ENCODE measurements at places on chromosomes 1 and 21.

DNA sequence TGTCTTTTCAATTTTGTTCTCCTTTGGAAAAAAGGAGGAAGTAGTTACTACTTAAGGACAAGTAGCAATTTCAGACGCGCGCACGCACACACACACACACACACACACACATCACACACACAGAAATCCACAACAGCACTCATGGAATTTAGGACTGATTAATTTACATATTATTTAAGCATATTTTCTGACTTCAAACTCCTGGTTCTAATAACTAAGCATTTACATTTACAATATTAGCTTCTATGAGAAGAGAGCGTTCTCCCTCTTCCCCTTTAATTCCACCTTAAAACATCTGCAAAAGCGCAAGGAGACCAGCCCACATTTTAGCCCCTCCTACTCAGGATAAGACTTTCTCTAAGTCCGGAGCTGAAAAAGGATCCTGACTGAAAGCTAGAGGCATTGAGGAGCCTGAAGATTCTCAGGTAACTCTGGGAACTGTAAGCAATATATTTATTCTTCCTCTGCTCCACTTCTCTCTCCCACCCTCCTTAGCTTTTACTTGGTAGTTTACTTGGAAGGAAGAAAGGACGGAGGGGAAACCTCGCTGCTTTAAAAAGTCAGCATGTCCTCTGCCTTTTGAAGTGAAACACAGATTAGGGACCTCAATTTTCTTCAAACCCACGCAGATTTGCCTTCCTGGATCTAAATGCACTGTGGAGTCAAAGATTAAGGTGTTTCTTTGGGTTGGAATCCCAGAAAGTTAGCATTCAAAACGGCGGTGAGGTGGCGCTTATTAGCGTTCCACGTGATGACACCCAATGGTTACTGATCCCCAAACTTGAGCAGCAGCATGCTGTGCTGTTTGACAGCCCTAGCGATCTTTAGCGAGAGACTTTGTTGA, at the start of gene PLA2G4A:
TSS of gene PLA2G4A (plus strand) at position 339 of the 844 bp plus-strand sequence. CDS start 25,406 bp downstream, outside the sequence.
- peak; percentile 67 for DNase-seq

- DNase-seq = no peak
Measured at GRCh38 chr1:164384262-164384661, 174.7 kb upstream of the PBX1 start.

- no peak for DNase-seq
Measured at GRCh38 chr1:178868706-178869105, 2.2 kb downstream of the ANGPTL1 start.

- DNase-seq = no peak
Measured at GRCh38 chr1:31792116-31792515, 23.7 kb downstream of the SPOCD1 start.

DNA sequence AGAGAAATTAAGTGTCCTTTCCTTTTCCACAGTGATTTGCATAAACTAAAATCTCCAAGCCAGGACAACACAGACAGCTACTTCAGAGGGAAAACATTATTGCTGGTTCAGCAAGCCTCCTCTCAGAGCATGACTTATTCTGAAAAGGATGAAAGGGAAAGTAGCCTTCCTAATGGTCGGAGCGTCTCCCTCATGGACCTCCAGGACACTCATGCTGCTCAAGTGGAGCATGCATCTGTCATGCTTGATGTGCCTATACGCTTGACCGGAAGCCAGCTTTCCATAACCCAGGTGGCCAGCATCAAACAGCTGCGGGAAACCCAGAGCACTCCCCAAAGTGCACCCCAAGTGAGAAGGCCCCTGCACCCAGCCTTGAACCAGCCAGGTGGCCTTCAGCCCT, 39.1 kb downstream of the CLEC20A start:
- no peak for DNase-seq

DNA sequence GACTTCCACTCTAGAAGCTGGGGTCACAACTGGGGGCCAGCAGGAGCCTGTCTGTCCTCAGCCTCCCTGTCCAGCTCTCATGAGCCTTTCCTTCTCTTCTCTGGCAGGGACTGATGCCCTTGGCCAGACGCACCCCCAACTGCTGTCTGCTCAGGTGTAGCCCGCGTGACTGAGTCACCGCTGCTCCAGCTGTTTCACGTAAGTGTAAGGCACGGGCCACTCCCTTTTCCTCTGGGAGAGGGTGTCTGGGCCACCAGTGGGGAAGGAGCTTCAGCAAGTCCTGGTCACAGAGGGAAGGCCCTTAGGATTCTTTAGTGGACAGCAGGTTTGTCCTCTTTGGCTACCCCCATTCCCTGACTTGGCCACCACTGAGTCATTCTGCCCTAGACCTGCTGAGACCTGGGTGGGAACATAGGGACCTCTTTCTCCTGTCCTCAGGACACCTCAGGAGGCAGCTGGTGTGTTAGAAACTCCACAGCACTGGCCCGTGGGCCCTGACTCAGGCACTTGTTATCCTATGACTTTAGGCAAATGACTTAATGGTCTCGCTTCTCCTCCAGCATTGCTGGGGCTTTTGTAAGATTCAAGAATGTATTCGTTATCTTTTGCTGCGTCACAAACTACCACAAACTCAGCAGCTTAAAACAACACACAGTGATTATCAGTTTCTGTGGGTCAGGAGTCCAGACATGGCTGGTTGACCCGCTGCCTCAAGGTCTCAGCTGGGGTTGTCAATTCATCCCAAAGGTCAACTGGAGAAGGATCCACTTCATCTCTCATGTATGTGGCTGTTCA, 64.8 kb downstream of the FAM163A start:
- no peak for DNase-seq

DNA sequence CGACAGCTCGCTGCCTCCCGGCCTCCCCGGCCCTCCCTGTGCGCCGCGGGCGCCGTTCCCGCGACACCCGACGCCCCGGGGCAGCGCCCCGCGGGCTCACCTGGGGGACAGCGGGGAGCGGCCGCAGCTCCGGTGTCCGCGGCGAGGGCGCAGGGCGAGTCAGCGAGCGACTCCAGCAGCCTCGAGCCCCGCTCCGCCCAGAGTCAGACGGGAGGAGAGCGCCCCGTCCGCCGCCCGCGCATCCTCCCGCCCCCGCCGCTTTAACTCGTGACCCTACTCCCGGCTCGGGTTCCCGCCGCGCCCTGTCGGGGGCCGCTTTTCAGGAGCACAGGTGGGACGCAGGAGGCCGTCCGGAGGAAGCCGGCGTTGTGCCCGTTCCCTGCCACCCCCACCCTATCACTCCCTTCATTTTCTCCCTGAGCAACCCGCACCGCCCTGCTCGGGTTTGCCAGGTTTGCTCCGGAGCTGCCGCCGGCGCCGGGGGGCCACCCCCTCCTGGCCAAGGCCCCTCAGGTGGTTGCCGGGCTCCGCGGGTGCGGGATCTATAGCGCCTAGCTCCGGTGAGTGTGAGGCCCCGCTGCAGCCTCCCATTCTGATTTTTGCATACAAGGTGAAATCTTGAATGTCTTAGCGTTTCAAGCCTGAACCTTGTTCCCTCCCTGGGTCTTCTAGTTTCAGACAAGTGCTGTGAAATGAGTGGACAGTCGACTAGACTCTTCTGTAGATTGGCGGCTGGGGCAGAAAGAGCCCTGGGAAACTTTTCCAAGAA, at the start of gene MCOLN3:
TSS of gene MCOLN3 (minus strand) at position 205 of the 769 bp plus-strand sequence. CDS start 3,140 bp downstream, outside the sequence.
- peak; percentile 13 for DNase-seq

DNA sequence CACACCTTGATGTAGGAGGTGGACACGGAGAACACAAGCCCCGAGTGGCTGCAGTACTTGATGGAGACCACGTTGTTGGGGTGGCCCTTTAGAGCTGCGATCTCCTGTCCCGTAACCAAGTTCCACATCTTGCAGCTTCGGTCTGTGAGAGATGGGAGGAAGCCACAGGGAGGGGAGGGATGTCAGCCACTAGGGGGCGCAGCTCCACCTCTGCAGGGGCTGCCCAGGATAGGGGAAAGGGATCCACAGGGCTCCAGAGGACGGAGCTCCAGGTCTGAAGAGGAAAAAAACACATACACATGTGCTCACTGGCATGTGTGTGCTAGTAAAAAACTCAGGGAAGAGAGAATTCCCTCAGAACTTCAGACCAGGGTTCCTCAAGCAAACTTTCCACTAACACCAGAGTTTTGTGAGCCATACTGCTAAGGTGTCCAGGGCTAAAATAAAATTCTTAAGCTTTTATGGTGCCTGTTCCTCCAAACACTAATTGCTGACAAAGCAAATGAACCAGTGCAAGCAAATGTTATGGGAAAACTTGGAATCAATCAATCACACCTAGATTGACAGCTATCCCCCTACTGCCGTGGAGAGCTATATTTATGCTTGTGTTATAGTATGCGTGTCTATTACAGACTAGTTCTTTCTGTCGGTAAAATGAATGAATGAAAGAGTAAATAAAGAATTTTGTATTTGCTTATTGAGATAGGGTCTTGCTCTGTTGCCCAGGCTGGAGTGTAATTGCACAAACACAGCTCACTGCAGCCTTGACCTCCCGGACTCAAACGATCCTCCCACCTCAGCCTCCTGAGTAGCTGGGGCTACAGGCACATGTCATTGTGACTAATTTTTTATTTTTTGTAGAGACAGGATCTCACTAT, 43.7 kb downstream of the KIF21B start:
- DNase-seq = peak; percentile 25

- DNase-seq = no peak
Measured at GRCh38 chr1:94079080-94079940, 41.6 kb downstream of the ABCA4 start.

- no peak for DNase-seq
Measured at GRCh38 chr1:177077006-177077405, 87.5 kb downstream of the ASTN1 start.

- peak; percentile 33 for DNase-seq
Measured at GRCh38 chr21:41612674-41613532, 104.9 kb upstream of the TMPRSS2 start.

GRCh38 chr1:40556121-40556520, 24.7 kb downstream of the ZNF684 start:
- no peak for DNase-seq

DNA sequence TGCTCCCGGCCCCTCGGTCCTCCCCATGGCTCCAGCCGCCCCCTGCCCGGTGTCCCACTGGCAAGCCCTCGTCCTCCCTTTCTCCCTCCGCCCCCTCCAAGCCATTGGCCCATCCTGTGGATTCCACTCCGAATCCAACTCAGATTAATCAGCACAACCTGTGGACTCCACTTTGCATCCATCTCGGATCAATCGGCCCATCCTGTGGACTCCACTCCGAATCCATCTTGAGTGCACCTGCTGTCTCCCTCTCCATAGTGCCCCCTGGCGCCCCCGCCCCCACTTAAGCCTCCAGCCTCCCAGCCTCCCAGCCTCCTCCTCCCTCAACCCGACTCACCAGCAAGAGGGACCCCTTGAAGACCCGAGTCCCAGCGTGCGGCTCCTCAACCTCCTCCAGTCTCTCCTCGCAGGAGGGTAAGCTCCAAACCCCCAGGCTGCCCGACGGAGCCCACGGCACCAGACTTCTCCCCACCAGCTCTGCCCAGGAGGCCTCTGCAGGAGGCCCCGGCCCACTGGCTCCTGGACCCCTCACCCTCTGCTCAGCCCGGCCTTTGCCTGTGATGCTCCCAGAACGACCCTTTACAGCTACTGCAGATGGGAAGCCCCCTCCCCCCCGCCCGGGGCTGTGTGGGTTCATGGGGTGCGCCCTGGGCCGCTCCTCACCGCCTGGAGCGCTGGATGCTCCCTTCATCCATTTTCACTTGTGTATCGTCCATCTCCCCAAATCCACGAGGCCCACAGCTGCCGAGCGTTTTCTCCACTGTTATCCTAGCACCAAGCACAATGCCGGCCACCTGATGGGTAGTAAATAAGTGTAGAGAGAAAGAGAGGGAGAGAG, 40.6 kb upstream of the TSPEAR start:
- no peak for DNase-seq

- DNase-seq = no peak
Measured at GRCh38 chr21:28971171-28971570, 21.5 kb downstream of the LTN1 start.

GRCh38 chr1:31605908-31606427, 11.5 kb upstream of the HCRTR1 start:
- no peak for DNase-seq

DNA sequence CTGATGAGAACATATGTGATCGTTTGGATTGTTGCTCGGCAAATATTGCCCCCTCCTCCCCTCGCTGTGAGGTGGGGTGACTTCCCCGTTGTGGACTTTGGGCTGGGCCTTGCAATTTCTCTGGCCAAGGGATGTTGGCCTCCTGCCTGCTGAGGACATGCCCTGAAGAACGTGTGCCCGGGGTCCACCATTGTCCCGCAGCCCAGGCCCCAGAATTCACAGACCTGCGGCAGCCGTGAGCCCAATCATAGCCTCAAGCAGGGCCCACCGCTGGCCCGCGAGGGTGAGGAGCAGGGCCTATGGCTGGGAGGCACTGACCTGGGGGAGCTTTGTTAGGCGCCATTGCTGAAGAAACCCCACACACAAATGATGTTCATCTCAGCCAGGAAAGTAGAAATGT, 58.3 kb upstream of the ACTRT2 start:
- DNase-seq = no peak

GRCh38 chr1:36994868-36995267, 39.4 kb downstream of the GRIK3 start:
- no peak for DNase-seq

- DNase-seq = no peak
Measured at GRCh38 chr1:102262994-102263393, 266.3 kb upstream of the OLFM3 start.

DNA sequence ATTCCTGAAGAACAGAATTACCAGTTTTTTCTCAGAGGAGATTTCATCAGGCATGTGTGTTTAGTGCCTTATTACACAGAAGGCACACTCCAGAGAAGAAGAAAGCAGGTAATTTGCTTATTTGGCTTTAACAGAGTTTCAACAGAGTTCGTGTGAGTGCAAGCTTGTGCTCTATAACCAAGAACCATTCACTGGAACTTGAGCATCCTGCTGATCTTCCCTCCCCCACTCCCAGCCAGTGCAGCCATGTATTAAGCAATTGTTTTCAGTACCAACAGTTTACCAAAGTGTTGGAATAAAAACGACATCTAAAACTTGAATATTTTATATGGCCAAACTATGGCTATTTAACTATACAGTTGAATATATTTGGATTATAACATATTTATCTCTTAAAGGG, 4.3 kb downstream of the MGST3 start:
- no peak for DNase-seq

DNA sequence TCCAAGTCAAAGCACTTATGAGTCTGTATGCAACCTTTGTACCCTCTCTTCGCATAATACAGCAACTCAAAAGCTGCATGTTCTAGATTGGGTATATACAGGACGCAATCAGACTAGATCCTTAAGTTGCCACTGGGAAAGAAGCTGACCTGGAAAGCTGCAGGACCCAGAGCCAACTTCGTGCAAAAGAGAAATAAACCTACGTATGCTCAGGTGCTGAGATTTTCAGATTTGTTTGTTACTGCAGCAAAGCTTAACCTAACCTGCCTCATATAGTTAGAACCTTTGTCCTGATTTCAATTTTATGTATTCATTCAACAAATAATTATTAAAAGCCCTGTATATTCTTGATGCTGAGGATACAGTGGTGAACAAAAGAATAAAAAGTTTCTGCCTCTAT, 139.7 kb downstream of the SLC30A10 start:
- no peak for DNase-seq

GRCh38 chr1:65703853-65704252, 88.8 kb upstream of the PDE4B start:
- no peak for DNase-seq

GRCh38 chr1:9615316-9616063, 26.8 kb downstream of the TMEM201 start:
- DNase-seq = peak; percentile 58

Measured in erythroblast (primary cell).